ENCODE measurements at places on chromosomes 12 and 14.

GRCh38 chr12:114764510-114764909 is 80.5 kb upstream of the TBX3 start:
- DNase-seq, result no peak

GRCh38 chr12:114670291-114670980 is 13.5 kb downstream of the TBX3 start:
- DNase-seq, result no peak

DNA sequence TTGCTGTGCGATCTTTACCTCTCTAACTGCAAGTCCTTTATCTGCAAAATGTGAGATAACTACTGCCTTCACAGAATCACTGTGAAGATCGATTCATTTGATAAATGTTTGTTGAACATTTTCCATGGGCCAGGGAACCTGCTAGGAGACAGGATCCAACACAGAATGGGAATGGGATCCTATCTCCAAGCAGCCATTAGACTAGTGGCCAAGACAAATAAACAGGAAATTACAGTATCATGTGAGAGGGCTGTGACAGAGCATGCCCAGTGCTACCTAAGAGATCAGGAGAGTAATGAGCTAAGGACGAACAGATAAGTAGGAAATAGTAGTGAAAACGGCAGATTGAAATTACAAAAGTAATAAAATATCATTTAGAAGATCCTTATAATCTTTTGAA is 105.7 kb downstream of the GRIN2B start:
- no peak for DNase-seq

DNA sequence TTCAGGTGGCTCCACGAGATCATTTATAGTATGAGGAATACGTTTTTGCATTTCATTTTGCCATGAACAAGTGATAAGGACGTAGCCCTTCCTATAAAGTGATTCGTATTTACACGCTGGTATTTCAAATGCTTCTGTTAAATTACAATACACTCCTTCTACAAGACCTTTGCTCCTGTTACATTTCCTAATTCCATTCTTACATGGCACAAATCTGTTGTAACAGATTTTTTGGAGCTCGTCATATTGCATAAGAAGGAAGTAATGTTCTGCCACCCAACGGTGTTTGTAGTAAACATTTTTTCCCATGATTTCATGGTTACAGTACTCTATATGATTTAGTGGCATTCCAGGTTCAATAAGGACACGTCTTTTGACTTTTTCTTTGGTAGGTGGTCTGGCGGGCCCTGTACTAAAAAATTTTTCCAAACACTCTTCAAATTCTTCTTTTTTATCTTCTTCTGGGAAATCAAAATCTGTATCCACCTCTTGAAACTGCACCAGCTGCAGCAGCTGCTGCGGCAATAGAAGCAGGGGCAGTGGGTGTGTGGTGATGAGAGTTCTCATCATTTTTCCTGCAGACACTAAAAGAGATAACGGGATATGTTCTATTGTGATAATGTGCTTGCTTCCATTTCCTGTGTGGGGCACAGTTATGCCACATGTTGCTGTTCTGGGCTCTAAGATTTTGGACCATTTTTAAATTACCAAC is 4.2 kb downstream of the RNASE9 start:
- DNase-seq, result peak; percentile 61

GRCh38 chr12:75986001-75986746 is 45.4 kb downstream of the PHLDA1 start:
- DNase-seq, result no peak
